Effector memory CD4-positive, alpha-beta T cell (primary cell): ENCODE measurements at places on chromosomes 2 and 18.

- DNase-seq: no peak
These were observed 218.2 kb downstream of the RAD51AP2 start for GRCh38 chr2:17299891-17300540.

DNA sequence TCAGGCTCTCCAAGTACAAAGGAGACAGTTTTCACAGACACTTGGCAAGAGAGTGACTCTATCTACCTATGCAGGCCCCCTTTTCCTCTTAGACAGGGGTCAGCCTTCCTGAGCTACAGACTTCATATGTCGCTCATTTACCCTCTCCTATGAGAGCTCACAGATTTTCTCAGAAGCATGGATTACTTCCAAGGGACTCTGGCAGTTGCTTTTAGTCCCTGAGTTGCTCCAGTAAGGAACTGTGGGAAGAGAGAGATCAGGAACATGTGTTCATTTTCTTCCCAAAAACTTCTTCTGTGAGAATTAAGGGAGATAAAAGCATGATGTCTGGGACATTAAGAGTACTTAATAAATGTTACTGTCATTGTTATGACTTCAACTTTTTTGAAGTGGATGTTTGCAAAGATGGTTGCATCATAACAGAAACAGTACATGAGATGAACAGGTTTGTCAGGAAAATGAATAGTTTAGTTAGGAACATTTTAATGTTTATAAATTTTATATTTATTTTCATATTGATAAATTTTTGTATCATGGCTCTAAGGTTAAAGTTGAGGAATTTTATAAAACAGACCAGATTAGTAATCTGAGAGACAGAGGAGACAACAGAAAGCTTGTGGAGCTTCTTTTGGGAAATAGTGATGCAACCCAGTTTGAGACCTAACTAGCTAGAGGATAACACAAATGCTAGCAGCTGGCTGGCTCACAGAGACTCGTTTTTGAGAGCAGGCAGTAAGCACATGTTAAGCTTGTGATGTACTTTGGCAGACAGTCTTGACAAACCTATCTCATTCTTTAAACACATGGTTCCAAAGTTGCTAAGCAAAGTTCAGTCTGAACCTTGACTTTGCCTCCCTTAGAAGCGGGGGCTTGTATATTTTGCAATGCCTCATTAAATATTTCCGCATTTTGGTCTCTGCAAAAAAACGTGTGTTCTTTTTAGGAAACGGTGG, 21.7 kb upstream of the UGP2 start:
- DNase-seq: no peak

DNA sequence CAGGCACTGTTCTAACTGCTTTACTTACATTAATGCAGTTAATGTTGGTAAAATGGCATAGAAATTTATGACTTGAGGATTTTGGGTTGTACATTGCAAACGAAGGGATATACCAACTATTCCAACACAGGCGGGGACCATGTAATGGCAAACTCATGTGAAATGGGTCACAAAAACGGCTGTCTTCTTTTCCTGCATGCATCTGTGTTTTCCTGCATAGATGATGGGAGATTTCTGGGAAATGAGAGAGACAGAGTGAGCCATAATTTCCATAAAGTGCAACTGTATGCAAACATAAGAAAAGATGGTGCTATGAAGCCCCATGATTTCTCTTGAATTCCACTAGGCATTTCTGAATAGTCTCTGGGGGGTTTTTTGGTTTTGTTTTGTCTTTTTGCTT, 82.3 kb downstream of the ALPK2 start:
- DNase-seq: no peak

GRCh38 chr2:98696200-98696599, 34.7 kb downstream of the MGAT4A start:
- DNase-seq: no peak

DNA sequence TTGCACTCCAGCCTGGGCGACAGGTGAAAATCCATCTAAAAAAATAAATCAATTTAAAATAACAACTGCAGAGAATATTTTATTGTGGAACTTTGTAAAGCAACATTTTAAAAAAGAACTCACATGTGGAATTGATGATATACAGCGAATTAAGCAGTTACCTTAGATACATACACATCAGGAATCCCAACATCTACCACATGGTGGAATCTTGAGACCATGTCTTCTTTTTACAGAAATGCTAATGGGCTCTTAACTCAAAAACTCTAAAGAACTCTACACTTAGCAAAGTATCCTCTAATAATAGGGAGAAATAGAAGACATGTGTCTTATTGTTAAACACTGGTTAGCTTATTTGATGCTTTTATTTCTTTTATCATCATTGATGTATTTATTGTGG, 373.6 kb downstream of the CDH7 start:
- DNase-seq: no peak

DNA sequence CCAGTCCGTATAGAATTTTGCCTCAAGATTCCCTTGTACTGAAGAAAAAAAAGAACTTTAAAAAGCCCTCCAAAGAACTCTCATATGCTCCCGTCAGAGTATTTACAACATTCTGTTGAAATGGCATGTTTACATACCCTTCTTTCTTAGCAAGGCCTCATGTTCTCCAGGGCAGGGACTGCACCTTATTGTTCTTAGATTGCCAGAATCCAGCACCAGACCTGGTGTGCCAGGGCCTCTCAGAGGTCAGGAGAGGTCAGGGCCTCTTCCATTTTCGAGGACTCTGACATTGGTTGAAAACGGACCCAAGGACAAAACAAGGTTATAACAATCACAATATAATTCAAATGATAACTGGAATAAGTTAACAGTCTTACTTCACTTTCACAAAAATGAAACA, 78.2 kb downstream of the TNP1 start:
- no peak for DNase-seq

DNA sequence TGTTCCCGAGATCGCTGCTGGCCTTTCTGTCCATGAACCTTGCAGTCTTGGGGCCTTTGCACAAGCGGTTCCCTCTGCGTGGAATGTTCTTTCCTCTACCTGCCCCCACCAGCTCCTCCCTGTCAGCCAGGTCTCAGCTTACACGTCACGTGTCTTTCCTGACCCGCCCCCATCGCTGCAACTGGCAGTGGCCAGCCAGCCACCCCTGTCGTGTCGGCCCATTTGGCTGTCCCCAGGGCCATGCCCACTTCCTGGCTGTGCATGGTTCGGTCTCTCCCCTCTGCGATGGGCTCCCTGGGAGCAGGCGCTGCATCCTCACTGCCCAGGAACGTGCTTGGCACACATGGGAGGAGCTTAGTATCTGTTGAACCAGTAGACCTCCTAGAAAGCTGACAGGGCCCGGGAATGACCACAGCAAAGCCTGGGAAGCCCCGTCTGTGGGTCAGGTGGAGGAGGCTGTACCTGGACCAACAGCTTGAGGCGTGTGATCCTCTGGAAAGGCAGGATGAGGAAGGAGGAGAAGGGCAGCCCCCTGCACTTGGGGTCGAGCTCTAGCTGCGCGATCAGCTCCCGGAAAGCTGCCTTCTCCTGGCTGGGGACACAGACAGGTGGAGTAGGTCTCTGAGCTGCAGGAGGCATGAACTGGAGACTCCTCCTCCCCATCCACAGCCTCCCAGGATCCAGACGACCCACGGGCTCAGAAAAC, 21.0 kb downstream of the SNORC start:
- DNase-seq: no peak
